WTC11 (cell line): ENCODE measurements at places on chromosomes 6 and 20. TPM values are rescaled to one million over a fixed set of nuclear protein-coding genes. Genes with fewer than 3 reads are reported as not detected.
A peak's percentile ranks its signal among the peaks of the same experiment; 100 is the strongest.

The EDN1 gene
- total RNA-seq, result 0.50 to 1.0 TPM (median 0.80 TPM) in 3 replicates

DNA sequence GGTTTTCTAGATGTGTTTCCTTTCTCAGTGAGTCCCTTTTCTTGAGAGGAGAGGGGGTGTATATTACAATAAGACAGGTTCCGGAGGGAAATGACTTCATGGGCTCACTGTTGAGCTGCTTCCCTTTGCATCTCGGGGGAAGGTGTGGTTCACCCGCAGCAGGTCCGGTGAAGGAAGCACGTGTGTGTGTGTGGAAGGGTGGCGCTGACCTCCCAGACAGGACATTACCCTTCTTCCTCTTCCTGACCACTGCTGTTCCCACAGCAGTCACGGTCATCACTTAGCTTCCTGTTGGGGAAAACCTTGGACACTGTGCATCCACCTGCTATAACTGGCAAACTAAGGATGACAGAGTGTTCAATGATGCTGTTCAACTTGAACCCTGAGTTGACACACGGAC, 83.6 kb downstream of the PLEKHG1 start:
- DNase-seq, result no peak

- DNase-seq, result no peak
These were observed 159.0 kb downstream of the TRMT11 start for GRCh38 chr6:126145351-126145750.

DNA sequence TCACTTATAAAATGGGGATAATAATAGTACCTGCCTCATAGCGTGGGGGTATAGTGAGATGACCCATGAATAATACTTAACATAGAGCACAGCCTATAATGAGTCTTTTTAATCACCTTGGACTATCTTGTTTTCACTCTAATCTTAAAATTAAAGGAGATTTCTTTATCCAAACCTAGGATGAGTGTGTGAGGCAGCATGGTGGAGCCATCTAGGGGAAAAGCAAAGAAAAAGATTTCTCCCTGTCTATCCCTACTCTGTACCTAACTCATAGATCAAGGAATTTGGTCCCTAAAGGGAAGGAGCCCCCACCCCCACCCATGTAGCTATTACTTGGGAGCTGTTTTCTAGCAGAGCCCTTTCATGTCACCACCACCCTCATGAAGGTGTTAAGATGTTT, 45.2 kb upstream of the PAK5 start:
- peak; percentile 14 for DNase-seq

- DNase-seq, result peak; percentile 7
These were observed 43.6 kb upstream of the ZBP1 start for GRCh38 chr20:57663681-57664451.

DNA sequence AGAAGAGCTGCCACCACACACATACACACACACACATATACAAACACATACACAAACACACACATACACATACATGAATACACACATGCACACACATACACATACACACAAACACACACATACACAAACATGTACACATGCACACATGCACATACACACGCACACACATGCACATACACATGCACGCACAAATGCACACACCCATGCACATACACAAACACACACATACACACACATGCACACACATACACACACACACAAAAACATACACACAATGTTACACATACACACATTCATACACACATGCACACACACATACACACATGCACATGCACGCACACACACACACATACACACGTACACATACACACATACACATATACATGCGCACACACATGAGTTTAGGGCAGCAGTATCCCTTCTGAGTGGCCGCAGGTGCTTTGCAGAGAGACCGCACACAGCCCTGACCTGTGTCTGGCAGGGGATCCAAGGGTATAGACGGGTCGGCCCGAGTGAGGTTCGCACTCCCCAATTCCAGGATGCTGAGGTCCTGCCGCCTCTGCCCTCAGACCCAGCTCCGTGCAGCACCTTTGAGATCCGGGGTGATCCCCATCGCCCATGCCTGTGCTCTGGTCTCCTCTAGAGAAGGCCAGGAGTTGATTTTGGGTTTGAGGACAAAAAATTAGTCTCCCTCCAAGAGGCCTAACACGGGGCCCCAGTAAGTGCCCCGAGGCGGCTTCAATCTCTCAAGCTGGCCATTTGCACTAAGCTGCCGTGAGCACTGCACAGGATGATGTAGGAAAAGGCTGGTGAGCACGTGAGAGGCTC, 56.8 kb downstream of the TMEM242 start:
- no peak for DNase-seq

GRCh38 chr6:135298455-135298854, 117.3 kb downstream of the MYB start:
- no peak for DNase-seq

- DNase-seq, result no peak
These were observed 52.1 kb upstream of the VSTM2L start for GRCh38 chr20:37850724-37851355.

- DNase-seq, result no peak
These were observed 38.6 kb upstream of the EYS start for GRCh38 chr6:65745614-65746013.

DNA sequence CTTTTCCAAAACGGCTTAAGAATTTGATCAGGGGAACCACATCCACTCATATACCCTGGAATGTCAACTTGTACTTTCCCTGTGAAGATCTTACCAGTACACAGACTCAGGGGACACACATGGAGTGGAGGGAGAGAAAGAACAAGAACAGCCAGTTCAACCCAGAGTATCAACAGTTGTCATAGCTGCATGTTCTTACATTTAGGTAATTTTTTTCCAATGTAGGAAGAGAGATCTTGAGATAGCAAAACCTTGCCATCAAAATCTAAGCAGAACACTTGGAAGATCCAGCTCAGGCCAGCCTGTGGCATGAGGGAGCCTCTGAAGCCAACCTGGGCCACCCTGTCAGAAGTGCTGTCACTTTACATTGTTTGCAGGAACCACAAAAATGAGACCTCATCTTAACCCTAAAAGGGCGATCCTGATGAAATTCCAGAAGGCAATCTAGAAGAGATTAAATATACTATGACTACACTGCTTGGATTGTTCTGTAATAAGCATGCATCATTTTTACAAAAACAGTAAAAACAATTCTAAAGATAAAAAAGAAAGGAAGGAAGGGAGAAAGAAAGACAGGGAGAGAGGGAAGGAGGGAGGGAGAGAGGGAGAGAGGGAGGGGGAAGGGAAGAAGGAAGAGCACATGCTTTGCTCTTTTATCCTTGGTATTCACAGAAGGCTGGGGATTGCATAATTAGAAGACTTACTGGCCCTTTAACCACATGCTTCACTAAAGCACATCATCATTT, 124.7 kb upstream of the TCF21 start:
- no peak for DNase-seq

DNA sequence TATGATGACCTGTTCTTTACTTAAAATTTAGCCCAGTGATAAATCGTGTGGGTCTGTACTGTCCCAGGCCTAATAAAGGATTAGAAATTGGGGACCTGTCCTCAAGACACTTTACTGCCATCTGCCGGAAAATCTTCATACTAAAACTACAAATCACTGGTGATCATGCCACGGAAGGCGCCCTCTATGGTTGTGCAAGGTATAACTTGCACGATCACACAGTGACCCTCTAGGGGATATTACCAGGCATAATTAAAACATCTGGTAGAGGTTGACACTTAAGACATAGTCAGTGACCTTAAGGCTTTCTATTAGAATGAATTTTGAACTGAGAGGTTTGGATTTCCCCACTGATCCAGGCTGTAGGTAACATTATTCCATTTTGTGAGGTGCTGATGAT, 172.6 kb downstream of the BMP2 start:
- DNase-seq, result peak; percentile 52

DNA sequence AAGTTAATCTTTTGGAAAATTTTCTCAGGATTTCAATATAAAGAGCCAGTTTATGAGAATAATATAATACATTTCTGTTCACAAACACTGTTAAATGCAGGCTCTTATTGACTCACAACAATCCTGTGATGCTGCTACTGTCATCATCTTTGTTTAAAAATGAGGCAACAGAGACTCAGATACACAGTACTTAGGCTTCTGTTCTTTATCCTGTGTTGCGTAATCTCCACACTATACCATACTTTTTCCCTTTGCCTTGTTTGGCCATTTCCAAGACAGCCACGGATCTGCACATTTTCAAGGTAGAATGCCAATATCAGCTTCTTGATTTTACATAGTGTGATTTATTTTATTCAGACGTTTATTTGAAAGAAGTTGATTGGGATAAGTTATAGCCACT, 699.0 kb upstream of the CITED2 start:
- no peak for DNase-seq

DNA sequence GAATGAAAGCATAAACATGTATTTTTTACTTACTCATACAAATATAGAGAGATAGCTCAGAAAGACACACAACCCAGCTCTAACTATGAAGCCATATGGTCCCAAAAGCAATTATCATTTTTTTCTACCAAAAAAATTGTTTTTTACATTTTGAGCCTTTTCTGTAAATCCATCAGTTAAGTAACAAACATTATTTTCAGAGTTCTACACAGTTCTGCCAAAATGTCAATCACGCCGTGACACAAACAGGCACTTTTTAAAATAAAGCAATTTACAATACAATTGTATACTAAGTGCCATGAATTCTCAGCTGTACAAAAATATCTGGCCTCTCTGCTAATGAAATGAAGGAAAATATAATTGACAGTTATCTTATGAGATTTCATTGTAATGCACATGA, 201.4 kb upstream of the ID4 start:
- DNase-seq, result no peak
